Motor neuron (in vitro differentiated cells): ENCODE measurements at places on chromosomes 11 and 22. TPM values are rescaled to one million over a fixed set of nuclear protein-coding genes. Genes with fewer than 3 reads are reported as not detected.

DNA sequence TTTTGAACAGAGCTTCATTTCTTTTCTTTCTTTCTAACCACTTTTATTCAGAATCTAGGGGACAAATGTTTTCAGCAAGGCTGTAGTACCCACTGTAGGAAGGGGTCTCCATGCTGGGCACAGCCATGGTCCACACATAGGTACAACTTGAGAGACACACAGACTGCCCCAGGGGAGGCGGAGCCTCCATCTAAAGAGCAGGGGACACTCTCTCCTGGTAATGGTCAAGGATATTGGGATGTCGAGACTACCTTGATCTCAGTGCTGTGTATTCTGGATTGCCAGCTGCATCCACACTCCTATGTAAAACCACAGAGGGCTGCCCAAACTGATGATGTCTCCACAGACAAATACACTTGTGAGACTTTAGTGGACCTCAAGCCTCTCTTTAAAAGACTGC lies 2.9 kb upstream of the APOL3 start:
- ATAC-seq, result no peak

- ATAC-seq, result no peak
These were observed 321.1 kb upstream of the PLET1 start for GRCh38 chr11:112581747-112582146.

DNA sequence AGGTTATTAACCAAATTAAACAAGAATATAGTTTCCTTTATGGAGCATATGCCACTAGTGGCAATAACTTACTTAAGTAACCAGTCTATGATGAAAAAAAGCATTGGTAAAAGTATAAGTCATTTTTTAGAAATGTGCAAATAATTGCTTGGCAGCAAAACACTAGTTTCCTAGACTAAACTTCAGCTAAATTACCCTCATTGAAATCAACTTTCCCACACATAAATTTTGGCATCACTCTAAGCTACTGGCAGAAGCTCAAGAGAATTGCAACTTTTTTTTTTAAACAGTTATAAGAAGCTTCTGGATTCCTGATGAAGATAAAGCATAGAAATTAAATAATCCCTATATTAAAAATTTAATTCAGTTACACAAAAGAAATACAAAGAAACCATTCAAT lies 12.5 kb downstream of the CCDC34 start:
- ATAC-seq, result no peak

DNA sequence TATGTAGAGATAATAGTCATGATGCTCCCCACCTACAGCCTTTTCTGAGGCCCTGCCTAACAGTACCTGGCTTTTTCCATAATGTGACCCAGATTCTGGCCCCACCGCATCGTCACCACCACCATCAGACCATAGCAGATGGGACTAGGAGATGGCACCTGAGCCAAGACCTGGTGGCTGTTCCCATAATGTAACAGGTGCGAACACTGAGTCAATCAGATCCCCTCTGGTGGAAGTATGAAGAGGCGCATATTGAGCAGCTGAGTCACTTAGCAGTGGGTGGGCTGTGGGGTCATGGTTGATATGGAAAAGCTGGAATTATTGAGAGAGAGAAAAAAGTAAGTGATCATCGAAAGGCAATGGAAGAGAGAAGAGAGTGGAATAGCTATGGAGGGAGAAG lies 578.0 kb upstream of the CADM1 start:
- ATAC-seq, result no peak

The LYVE1 gene
- total RNA-seq, result 0.41 TPM in 1 of 2 replicates, not detected in the other

- ATAC-seq, result no peak
These were observed 21.3 kb downstream of the RSPH14 start for GRCh38 chr22:23120415-23120899.

- ATAC-seq, result peak; percentile 36
These were observed at the start of gene FRMD8 for GRCh38 chr11:65386307-65387140. TSS of gene FRMD8 (plus strand) at chr11:65386637. CDS start at chr11:65387037, 400 bp downstream.

The OR51B2 gene
- total RNA-seq, result 0.79 TPM in 1 of 2 replicates, not detected in the other

DNA sequence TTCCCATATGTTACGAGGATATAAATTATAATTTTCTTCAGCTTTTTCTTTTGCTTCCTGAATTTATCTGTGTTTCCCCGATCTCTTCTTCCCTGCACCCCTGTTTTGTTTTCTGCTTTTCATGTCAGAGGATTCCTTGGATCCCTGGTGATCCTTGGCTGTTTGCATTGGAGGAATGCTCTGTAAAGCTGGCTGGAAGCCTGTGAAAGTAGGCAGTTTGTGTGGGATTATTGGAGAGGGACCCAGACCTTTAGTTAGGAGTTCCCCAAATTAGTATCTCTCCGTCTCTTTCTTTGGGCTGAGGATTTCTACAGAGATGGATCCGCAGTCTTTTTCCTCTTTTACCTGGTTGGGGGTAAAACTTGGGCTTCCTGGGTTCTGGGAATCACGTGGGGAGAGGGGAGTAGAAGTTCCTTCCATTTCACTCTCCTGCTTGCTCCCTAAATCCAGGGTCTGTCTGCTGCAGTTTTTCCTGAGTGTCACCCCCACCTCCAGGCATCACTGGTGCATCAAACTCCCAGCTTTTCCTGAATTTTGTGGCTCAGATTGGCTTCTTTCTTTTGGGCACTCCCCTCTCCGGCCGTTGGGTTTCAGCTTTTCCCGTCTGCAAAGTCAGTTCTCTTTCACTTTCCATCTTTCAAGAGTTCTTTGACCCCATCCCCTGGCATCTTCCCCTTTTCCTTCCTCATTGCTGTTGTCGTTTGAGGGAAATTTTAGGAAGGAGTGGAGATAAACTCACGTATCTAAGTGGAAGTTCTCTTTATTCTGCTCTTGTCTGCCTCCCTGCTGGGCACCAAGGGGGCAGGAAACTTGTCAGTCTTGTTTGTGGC lies 79.1 kb upstream of the ALX4 start:
- no peak for ATAC-seq

DNA sequence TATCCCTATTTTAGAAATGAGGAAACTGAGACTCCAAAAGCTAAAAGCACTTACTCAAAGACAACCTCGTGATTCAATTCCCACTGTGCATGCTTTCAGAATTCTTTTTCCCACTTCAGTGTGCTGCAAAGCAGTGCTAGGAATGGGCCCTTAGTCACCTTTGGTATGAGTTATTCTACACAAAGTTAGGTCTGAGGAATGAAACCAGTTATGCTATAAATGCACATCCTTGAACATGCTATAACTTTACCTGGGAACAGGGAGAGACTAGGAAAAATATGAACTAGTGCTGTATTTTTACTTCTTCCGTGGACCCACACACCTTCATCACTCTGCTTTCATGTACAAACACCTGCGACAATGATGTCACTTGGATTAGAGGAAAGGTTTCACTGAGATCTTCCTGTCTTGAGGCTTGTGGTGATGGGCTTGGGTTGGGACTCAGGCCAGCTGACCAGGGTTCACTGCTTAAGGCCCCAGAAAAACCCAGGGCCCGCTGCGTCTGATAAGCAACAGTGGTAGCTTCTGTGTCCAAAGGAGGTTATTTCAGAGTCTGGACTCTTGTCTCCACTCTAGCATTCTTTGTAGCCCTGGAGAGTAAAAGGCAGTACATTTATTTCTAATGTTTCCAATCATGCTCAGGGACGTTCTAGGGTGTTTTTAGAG lies 81.6 kb downstream of the ZC3H12C start:
- ATAC-seq, result peak; percentile 41

The TSPAN32 gene
- total RNA-seq, result 0.94 and 1.7 TPM in 2 replicates

GRCh38 chr22:37734964-37735451 lies 38.2 kb downstream of the TRIOBP start:
- peak; percentile 75 for ATAC-seq

The DLG2 gene
- 2.4 TPM in 2 replicates for total RNA-seq

GRCh38 chr11:12160680-12161079 lies 50.3 kb downstream of the MICAL2 start:
- no peak for ATAC-seq
